CD14-positive monocyte (primary cell): ENCODE measurements at places on chromosomes 6 and 20.

GRCh38 chr6:36355819-36356218 is 19.1 kb upstream of the BNIP5 start:
- H3K27ac ChIP-seq = no peak overlapping the region
- no peak for DNase-seq
- peaks cover 22% of the 10 kb centered on the region for H3K4me1 ChIP-seq

- H3K27me3 ChIP-seq = no peaks in the 10 kb centered on the region
- DNase-seq = no peak
- no peak overlapping the region for H3K4me3 ChIP-seq
- H3K27ac ChIP-seq = no peak overlapping the region
- H3K36me3 ChIP-seq = no peaks in the 10 kb centered on the region
These were observed 128.3 kb downstream of the UTRN start for GRCh38 chr6:144413418-144413817.

DNA sequence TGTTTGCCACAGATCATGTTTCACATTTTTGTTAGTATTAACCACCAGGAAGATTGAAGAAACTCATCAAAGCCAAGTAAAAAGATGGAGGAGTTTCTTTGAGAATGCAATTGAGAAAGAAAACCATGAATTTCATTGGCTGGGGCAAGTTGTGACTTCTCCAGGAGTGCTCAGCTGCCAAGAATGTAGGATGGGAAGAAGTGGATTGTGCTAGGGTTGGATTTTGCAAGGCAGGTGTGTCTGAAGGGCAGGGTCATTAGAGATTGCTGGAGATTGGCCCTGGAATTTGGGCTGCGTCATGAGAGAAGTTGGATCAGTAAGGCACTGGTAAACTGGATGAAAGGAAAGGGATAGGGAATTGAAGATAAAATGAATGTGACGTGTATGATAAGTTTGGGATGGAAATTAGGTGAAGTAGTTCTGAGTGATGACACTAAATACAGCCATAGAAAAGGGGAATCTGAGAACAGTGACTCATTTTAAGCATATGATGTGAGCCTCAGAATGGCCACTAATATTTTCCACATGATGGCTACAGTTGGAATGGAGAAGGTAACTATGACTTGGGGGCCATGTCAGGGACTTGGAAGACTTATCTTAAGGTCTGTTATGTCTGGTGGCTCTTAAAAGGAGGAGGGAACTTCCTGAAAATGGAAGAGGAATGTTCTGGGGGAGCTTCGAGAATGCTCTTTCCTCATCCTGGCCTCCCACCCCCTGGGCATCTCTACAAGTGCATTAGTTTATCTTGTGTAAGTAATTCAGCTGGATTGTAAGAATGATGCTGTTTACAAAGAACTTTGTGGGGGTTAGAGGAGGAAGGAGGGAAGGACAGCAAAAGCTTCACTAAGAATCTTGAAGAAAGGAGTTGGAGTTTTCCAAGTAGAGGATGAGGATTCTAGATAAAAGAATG is 27.8 kb upstream of the ERVFRD-1 start:
- peak; percentile 77 for DNase-seq
- H3K27ac ChIP-seq = no peak overlapping the region
- H3K27me3 ChIP-seq = no peaks in the 10 kb centered on the region
- H3K36me3 ChIP-seq = peaks cover 19% of the 10 kb centered on the region
- peaks cover 28% of the 10 kb centered on the region for H3K4me1 ChIP-seq

DNA sequence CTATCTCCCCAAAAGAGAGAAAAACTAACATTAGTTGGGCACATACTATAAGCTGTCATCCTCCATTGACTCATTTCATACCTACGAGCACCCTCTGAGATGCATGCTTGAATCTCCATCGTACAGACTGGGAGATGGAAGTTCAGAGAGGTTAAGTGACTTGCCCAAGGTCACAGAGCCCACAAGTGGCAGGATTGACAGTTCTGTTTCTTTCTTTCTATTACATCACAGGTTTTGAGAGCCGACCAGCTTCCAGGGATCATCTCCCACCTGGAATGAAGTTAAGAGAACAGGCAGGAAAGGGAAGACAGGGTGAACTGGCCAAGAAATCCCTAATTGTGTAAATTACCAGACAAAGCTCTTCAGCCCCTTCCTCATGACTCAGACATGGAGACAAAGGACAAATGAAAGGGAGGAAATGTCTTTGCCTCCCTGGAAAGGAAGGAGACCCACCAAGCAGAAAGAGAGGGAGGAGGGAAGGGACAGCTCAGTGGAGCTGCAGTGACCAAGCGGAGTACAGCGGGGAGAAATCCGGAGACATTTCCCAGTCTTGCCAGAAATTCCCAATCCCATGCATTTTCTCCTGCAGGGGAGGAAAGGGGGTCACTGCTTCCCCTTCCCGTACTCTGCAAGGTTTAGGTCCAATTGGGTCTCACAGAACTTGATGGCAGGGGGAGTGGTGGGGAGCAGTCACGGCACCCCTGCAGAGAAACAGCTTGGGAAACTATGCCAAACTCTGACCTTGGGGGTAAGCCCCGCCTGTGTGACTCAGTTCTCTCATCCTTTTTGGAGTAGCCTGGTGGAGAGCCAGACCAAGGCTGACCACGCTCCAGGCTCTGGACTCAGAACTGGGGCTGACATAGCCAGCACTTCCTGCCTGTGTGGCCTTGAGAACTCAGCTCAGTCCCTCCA is 154.3 kb downstream of the ANKRD60 start:
- peaks cover 11% of the 10 kb centered on the region for H3K4me1 ChIP-seq
- no peak overlapping the region for H3K4me3 ChIP-seq
- DNase-seq = no peak

DNA sequence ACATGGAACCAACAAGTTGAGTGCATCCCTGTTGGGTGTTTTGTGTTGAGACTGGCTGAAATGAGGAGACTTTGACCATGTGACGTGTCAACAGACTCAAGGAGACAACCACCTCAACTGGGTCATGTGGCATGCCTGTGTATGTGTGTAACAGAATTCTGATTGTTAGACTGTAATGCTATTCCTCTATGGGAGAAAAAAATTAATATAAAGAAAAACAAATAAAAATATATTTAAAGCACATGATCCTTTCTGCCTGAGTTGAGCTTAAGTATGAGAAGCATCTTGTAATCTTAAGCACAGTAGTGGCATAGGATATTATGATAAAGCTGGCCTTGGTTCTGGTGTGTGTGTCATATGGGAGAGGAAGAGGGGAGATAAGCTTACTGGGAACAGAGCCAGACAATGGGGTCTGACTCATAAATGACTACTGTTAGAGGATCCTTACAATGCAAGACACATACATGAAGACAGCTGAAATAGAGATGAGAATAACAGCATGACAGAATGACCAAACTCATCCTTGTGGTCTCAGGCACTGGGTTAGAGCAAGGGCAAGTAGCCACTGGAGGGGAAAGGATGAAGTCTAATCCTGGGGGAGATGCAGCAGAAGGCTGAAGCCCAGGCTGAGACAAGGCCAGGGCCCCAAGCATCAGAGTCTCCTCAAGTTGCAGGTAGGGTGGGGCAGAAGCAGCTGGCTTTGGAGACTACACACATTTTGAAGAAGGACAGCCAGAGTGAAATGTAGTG is 9.2 kb downstream of the TP53INP2 start:
- peaks cover 55% of the 10 kb centered on the region for H3K36me3 ChIP-seq
- H3K27me3 ChIP-seq = peaks cover 6% of the 10 kb centered on the region
- no peak overlapping the region for H3K4me3 ChIP-seq
- H3K27ac ChIP-seq = no peak overlapping the region
- DNase-seq = no peak

DNA sequence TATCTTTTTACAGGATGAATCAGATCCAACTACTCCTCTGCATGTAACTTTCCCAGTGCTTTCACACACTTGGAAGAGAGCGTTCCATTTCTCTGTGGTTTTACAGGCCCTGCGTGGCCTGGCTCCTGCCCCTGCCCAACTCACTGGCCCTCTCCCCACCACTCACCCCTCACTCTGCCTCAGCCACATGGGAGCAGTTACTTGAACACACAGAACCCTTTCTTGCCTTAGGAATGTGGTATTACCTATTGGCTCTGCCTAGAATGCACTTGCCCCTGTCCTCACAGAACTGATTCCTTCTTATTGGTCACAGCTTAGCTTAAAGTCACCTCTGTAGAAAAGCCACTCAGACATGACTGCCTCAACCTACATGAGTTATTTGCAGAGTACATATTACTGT is 108.4 kb downstream of the CRYBG1 start:
- DNase-seq = no peak
- H3K27ac ChIP-seq = no peak overlapping the region
- no peak overlapping the region for H3K4me3 ChIP-seq
- no peaks in the 10 kb centered on the region for H3K27me3 ChIP-seq

DNA sequence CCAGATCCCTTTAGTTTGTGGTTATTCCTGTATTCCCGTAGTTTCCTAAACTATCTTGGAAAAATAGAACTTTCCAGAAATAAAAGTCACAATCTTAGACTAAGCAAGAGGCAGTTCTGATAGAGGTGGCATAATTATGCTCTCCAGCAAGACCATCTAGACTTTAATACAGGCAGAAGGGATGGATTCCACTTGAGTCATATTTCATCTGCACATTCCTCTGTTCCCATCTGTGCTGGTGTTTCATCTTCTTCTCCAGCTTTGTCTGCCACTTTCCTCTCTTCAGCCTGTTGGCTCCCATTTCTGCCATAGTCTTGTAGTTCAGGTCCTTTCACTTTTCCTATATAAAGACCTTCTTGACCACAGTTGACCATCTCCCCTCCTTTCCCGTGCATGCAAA is 102.9 kb downstream of the SOBP start:
- no peaks in the 10 kb centered on the region for H3K4me1 ChIP-seq
- peaks cover 8% of the 10 kb centered on the region for H3K27me3 ChIP-seq
- H3K4me3 ChIP-seq = no peak overlapping the region
- DNase-seq = no peak
- no peaks in the 10 kb centered on the region for H3K36me3 ChIP-seq
- no peak overlapping the region for H3K27ac ChIP-seq

DNA sequence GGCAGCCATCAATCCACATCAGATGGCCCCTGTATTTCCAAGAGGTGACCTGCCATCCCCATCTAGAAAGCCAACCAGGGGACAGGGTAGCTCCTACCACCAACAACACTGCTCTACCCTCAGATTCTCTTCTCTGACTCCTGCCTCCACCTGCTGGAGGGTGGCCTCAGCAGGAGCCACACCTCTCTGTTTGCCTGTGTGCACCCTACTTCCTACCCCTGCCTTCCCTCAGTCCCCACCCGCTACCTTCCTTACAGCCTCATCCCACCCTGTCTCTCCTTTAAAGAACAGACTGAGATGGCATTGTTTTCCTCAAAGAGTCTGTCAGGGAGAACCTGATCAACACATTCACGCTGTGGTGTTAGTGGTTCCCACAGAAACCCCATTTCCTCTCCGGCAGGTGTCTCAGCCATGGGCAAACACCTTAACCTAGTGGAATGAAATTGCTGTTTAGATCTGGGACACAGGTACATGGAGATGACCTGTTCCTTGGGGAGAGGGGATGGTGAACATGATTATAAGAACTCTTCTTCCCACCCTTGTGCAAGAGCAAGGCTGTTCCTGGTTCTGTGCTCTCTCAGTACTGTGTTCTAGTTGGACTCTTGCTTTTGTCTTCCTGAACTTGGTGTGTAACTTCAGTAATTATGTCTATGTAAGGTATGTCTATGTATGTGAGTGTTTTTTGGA is 1.8 kb downstream of the ENTPD6 start:
- H3K27ac ChIP-seq = no peak overlapping the region
- DNase-seq = no peak
- no peaks in the 10 kb centered on the region for H3K27me3 ChIP-seq
- no peak overlapping the region for H3K4me3 ChIP-seq
- no peaks in the 10 kb centered on the region for H3K36me3 ChIP-seq
- peaks cover 18% of the 10 kb centered on the region for H3K4me1 ChIP-seq

- DNase-seq = no peak
- no peaks in the 10 kb centered on the region for H3K4me1 ChIP-seq
- H3K36me3 ChIP-seq = no peaks in the 10 kb centered on the region
- no peaks in the 10 kb centered on the region for H3K27me3 ChIP-seq
- H3K4me3 ChIP-seq = no peak overlapping the region
These were observed 42.5 kb downstream of the ID4 start for GRCh38 chr6:19879663-19880062.

DNA sequence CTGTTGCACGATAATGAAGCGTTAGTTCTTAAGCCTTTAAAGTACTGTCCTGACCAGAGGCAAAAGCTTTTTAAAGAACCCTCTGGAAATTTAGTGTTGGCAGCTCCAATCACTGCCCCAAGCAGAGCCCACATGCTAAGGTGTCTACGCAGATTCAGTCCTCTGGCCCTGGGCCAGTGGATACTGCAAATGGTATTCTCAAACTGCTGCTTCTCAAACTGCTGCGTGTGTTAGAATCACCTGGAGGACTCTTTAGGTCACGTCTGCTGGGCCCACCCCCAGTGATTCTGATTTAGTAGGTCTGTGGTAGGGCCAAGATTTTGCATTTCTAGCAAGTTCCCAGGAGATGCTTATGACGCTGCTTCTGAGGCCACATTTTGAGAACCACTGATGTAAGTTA is 96.0 kb upstream of the CCDC28A start:
- H3K36me3 ChIP-seq = no peaks in the 10 kb centered on the region
- no peak for DNase-seq
- no peak overlapping the region for H3K4me3 ChIP-seq
- H3K27me3 ChIP-seq = no peaks in the 10 kb centered on the region
